ENCODE measurements at places on chromosomes 5 and 9. TPM values are rescaled to one million over a fixed set of nuclear protein-coding genes. Genes with fewer than 3 reads are reported as not detected.

DNA sequence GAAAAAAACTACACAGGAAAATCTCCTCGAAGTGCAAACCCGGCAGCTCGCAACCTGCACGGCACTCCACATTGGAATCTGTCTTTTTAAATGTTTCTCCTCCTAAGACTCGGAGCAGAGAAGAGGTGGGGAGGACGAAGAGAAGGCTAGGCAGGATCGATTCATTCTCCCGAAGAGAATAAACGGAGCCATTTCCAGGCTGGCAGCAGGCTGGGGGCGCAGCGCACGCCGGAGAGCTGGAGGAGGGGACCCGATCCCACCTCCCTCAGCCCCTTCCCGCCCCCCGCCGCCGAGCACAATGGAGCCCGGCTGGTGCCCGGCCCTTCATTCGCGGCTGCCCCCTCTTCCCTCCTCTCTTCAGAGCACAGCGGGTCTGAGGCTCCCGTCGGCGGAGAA lies 628 bp downstream of the HOMER1 start:
- no peak for DNase-seq

SOHLH1 gene
- total RNA-seq: not detected

- DNase-seq: no peak
These were observed 205.2 kb downstream of the FSTL4 start for GRCh38 chr5:133406977-133407632.

DEPDC1B gene
- total RNA-seq: 14.2 TPM

ADAMTS12 gene
- 7.6 TPM for total RNA-seq

ZDHHC12 gene
- total RNA-seq: 1.7 TPM

DNA sequence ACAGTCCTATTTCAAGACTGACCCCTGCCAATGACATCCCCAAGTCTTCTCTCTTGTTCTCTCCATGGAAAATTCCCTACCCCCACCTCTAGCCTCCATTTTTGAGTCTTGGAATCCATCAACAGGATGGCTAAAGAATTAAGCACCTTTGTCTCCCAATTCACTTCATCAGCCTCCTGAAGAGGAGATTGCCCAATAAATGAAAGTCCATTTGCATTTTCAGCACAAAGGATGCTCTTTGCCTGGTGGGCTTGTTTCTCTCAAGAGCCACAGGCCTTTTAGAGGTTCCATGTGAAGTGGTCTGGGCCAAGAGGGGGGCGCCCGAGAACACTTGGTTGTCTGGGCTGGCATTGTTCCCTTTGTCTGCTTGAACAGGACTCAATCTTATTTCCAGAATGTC lies 12.6 kb downstream of the HSD17B3 start:
- no peak for DNase-seq

GPR151 gene
- total RNA-seq: 0.18 TPM

DNA sequence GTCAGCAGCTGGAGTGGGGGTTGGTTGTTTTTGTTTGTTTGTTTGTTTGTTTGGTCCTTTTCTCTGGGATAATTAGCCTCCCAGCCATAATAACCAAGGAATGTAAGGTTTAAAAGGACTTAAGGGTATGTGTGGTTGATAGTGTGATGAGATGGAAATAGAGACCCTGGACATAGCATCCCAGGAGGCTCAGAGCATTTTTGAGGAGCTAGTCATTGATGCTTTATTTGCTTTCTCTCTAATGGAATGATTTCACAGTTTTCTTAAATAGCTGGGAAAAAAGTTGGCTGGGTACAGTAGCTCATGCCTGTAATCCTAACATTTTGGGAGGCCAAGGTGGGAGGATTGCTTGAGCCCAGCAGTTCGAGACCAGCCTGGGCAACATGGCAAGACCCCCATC lies 45.1 kb downstream of the TTC1 start:
- no peak for DNase-seq

DNA sequence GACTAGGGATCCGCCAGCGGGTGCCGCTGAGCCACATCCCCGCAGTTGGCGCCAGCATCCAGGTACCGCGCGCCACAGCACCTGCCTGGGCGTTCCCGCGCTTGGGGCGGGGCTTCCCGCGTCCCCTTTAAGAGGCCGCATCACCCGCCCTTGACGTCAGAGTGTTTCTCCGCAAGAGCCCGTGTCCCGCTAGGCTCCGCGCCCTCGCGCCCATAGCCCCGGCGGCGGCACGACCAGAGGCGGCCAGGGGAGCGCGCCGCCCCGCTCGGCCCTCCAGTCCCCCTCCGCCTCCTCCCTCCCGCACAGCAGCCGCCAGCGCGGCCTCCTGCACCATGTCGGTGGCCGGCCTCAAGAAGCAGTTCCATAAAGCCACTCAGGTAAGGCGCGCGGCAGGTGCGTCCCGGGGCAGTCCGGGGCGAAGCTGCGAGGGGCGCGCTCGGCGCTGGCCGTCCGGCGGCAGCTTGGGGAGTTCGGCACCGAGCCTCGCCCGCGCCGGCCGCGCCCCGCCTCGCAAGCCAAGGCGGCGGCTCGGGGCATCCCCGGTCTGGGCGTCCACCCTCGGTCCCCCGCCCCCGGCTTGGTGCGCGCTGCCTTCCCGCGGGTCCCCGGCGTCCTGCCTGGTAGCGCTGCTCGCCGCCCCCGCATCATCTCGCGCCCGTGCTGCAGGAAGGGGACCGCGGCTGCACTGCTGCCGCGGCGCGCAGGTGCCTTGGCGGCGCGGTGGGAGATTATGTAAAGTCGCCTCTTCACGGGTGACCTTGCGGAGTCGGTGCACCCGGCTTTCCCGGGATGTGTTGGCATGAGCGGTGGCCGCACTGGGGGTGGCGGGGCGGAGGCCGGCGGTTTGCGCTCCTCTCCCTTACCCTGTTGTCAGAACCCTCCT lies at the start of gene SH3GL2:
Gene SH3GL2 (plus strand): TSS at position 156 of the 883 bp plus-strand sequence.
- DNase-seq: peak; percentile 91

DNA sequence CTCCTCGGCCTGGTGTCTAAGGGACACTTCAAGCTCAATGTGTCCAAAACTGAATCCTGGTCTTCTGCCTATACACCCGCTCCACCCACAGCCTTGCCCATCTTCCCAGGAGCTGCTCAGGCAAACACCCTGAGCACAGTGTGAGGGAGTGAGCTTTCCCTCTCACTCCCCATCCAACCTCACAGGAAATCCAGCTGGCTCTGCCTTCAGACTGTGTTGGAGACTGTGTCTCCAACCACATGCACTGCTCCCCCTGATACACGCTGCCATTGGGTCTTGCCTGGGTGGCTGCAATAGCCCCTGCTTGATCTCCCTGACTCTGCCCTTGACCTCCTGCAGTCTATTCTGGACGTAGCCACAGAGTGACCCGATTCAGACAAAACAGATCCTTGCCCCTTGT lies 319.5 kb upstream of the MSX2 start:
- DNase-seq: no peak

GRCh38 chr9:91714874-91715615 lies 235.0 kb downstream of the ROR2 start:
- DNase-seq: no peak

AQP3 gene
- 1.1 TPM for total RNA-seq

GRCh38 chr9:93823245-93824072 lies 131.7 kb downstream of the BARX1 start:
- no peak for DNase-seq

- DNase-seq: no peak
These were observed 654 bp downstream of the RANBP6 start for GRCh38 chr9:6014670-6015270.

GRCh38 chr5:176788941-176789872 lies 21.2 kb upstream of the UNC5A start:
- DNase-seq: no peak

DNA sequence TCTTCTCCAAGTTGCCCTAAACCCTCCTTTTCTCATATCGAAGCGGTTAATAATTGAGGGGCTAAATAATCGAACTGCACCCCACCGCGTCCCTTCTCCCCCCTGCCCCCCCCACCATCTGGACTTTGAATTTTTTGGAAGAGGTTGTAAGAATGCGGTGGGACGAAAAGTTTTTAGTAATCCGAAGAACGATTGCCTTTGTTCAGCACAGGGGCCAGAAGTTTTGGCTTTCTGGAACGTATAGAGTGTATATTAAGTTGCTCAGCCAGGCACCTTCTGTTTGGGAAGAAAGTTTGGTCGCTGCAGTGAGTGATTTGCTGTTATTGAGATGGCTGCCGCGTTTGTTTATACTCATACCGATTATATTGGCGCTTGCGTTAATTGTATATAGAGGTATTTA lies 518 bp downstream of the ERBIN start:
- DNase-seq: no peak

DNA sequence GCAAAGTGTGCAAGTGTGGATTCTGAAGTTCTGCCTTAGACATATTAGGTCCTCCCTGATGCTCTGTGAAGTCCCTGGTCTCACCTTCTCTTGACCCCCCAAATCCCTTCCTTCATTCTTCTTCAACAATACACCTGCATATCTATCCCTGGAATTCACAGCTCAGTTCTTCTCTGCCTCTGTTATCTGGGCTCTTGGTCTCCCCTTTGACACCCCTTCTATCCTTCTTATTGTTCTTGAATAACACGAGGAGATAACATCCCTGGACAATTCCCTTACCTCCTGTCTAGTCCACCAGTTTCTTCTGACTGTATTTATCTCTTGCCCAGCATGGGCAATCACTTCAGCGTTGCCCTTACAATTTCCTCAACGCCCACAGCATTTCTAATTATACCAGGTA lies 104.8 kb upstream of the ATG10 start:
- no peak for DNase-seq

GFI1B gene
- 0.09 TPM for total RNA-seq

DNA sequence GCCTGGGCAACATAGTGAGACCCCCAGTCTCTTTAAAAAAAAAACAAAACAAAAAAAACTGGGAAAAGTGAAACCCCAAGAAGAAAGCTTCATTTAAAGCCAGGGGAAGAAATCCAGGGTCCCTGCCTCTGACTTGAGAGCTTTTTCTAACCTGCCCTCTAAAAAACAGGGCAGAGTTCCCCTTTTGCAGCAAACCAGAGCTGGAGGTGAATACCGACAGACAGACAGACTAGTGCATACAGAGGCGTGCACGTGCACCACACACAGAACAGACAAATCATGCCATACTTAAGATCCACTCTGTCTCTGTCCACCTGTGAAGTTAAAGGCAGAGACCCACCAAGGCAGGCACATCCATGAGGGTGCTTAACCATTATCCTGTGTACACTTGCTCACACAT lies 11.7 kb upstream of the AQP3 start:
- DNase-seq: no peak

DNA sequence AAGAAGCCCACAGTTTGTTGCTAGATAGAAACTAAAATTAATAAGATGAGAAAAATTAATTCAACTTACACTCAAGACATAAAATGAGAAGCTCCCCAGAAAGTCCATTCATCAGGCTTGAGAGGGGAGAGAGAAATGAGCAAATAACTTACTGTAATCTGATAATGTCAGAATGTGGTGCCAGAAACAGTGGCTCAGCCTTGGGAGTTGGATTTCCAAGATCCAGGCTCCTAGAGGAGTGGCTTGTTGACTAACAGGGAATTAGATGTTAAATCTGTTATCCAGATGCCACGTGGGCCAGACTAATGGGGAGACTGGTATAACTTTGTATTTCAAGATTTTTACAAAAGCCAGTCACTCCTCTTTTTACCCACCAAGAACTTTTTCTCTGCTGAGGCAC lies 458.2 kb downstream of the GADD45G start:
- no peak for DNase-seq

HTR1A gene
- total RNA-seq: 5.0 TPM

DNA sequence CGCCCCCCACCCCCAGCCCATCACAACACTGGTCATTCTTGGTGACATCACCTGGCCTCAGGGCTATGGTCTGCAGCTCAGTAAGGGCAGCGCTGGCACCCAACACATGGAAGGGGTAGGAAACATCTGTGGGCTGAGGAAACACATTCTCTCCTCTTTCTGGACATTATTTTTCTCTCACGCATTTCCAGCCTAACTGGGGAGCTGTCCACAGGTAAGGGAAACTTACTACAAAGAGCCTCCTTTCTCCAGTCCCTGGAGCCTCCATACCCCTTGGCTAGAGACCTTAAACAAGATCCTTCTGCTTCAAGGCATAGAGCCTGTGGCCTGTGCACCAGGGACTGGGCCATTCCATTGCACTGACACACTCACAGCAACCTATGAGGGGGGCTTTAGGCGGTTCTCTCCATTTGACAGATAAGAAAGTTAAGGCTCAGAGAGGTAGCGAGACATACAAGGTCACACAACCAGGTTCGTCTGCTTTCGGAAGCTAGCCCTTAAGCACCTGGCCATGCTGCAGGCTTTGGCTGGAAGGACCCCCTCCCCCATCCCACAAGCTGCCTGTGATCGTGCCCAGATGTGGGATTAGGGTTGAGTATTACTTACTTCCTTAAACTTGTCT lies 40.7 kb downstream of the CXXC5 start:
- DNase-seq: no peak

KIF4B gene
- total RNA-seq: 0.18 TPM

AK8 gene
- 1.3 TPM for total RNA-seq

- no peak for DNase-seq
These were observed 149.0 kb upstream of the FTMT start for GRCh38 chr5:121702682-121703081.

MAP1B gene
- total RNA-seq: 564 TPM

DNA sequence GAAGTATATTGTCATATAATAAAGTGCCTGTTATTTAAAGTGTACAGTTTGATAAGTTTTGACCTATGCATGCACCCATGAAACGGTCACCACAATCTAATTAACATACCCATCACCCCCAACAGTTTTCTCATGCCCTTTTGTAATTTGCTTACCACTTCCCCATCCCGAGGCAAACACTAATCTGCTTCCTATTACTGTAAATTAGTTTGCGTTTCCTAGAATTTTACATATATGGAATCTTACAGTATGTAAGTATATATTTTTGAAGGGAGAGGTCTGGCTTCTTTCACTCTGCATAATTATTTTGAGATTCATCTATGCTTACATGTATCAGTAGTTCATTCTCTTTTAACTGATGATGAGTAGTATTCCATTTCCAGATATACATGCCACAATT lies 56.5 kb downstream of the AMBP start:
- DNase-seq: no peak

DNA sequence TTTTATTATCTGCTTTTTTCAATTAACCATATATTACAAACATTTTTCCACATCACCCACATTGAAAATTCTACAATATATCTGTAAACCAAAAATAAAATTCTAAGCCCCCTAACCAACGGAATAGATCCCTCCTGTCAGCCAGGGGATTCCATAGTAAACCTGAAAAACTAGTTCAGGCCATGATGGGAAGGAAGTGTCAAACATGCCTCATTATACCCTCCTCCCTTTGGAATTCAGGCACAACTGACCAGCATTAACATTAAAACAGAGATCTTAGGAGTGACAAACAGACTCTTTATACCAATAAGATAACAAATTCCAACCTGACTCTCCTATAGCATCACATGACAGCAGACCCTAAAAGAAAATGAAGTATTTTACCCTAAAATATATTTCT lies 113.7 kb upstream of the DMRT1 start:
- DNase-seq: no peak

GRCh38 chr5:78367318-78367991 lies 7.0 kb downstream of the SCAMP1 start:
- DNase-seq: no peak

GRCh38 chr5:94849821-94850736 lies 231.6 kb downstream of the SLF1 start:
- peak; percentile 71 for DNase-seq

GRCh38 chr5:21783074-21783679 lies 1070.0 kb downstream of the CDH12 start:
- no peak for DNase-seq

C5orf34 gene
- 12.3 TPM for total RNA-seq
